ENCODE measurements at places on chromosomes 5 and 9.
A peak's percentile ranks its signal among the peaks of the same experiment; 100 is the strongest.

GRCh38 chr9:14913366-14913765, 3.1 kb upstream of the FREM1 start:
- no peak for DNase-seq

- DNase-seq, result no peak
These were observed 35.2 kb downstream of the ZNF366 start for GRCh38 chr5:72472031-72472430.

- DNase-seq, result no peak
These were observed 140.7 kb upstream of the SPRY4 start for GRCh38 chr5:142465476-142465875.

- peak; percentile 96 for DNase-seq
These were observed 143.6 kb downstream of the LHFPL2 start for GRCh38 chr5:78504704-78505677.

GRCh38 chr9:132800038-132800648, 77.9 kb downstream of the AK8 start:
- DNase-seq, result peak; percentile 22

- DNase-seq, result no peak
These were observed 68.9 kb downstream of the RASEF start for GRCh38 chr9:82993856-82994605.

DNA sequence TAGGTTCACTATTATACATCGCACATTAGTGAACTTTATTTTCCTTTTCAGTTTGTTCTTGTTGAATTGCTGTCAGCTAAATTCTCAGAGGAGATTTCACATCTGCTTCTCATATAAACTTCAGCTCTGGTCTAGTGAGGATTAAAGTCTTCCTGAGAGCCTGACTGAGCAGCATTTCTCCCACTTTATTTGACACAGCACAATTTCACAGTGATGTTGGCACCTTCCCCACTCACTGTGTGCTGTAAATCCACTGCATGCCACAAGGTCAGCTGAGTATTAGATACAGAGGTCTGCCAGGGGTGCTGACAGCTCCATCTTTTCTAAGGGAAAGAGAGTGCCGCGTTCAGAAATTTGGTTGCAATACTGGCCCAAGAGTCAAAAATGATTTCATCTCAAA, 567.4 kb downstream of the PRR16 start:
- DNase-seq, result no peak

DNA sequence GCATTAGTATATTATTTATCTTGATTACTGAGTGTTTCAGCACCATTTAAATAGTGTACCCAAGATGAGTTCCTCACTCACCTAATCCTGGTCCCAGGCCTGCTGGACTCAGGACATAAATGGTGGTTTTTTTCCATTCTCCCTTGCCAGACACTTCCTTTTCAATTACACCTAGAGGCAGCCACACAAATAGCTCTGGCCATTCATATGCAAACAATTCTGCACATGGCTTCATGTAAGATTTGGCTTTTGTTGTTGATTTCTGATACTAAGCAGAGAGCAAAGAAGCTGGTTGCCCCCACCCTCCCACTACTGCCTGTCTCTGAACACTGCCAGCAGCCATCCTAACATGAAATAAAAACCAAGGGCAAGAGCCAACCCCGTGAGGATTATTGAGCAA, 180.4 kb downstream of the SEMA5A start:
- no peak for DNase-seq

DNA sequence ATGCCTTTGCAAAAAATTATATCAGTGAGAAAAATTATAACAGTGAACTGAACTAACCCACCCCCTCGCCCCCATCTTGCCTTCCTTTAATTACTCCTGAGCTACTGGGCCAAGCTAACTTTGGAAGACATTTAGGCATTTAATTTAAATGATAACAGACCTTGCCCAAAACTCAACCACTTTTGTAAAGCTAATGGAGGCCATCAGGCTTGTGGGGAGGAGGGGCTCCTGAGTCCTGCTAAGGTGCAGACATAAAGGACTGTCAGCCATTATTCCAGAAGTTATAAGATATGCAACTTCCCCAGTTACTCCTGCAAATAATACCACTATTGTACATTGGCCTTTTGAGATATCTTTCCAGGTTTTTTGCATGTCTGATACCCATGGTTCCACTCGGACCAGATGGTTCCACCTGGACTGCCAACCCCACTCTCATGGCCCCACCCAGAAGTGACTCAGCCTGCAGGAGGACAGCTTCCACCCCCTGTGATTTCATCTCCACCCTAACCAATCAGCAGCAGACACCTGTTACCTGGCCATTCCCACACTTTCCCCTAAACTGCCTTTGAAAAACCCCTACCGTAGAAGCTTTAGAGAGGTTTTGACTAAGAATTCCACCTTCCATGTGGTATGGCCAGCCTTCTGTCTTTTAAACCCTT, 805.4 kb upstream of the CDH6 start:
- no peak for DNase-seq

DNA sequence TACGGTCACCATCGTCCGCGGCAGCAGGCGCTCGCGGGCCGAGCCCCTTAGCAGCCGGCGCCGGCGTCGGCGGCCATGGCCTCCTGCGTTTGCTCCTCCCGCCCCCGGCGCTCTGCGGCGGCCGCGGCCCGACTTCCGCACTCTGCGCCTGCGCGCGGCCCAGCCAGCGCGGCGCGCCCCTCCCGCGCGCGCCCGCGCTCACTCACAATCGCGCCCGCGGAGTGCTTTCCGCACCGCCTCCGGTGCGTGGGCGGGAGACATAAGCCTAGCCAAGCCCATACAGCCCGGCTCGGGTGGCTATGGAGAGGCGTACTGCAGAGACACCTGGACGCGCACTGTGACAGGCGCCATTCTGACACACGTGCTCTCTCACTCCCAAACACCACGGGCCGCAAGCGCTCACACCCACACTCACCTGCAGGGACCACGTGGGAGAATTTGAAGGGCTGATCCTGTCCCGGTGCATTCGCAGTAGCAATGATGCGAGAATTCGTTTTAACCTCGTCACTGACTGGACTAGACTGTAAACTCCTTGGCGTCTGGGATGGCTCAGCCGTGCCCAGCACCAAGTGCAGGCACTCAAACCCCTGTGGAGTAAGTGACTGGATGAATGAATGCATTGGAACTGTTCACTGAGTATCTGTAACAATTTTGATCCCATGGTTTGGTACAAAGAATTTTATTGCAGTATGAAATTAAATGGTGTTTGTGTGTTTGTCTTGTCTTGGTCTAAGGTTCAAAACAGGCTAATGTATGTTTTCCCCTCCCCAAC, at the start of gene RNF145:
Gene RNF145 (minus strand): TSS at position 116 of the 772 bp plus-strand sequence. CDS start 5,936 bp downstream, outside the sequence.
- peak; percentile 38 for DNase-seq

- peak; percentile 79 for DNase-seq
These were observed 6.3 kb downstream of the CRHBP start for GRCh38 chr5:76958991-76959767.

- DNase-seq, result no peak
These were observed 258.4 kb downstream of the FER start for GRCh38 chr5:109006129-109006528.

GRCh38 chr5:36610621-36611020, 4.2 kb downstream of the SLC1A3 start:
- DNase-seq, result no peak

GRCh38 chr5:4905674-4906520, 234.2 kb upstream of the ADAMTS16 start:
- no peak for DNase-seq

DNA sequence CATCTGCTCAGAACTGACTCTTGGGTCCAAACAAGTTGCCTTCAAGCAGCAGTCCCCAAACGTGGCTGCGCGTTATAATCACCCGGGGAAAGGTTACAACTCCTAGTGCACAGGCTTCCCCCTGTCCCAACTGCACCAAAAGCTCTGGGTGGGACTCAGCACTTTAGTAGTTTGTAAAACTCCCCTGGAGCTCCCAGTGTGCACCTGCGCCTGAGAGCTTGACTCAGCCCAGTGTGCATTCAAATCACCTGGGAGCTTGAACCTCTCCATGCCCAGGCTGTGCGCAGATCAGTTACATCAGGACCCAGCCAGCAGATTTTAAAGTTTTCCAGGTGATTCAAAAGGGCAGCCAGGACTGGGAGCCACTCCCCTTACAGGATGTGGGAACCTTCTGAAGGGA, 151.4 kb downstream of the COL23A1 start:
- DNase-seq, result no peak

GRCh38 chr5:68545636-68546295, 330.2 kb downstream of the PIK3R1 start:
- no peak for DNase-seq
